Left hindlimb (tissue), 1 donor: ENCODE measurements at places on chromosomes 12 and 14.

DNA sequence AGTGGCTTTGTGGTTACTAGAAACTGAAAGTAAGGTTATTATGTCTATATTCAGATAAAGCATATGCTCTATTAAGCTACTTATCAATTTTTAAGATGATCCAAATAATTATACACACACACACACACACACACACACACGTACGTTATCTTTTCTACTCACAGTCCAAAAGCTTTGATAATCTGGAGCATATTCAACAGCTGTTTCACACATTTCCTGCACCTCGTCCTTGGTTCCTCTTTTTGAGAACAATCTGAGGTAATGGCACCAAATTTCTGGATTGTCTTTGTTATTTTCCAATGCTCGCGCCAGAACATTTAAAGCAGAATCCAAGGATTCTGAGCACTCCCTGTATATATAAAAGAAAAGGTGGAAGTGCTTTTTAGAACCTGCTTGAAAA is 37.5 kb downstream of the ZFC3H1 start:
- no peak for DNase-seq

GRCh38 chr12:121849665-121850064 is 9.0 kb downstream of the HPD start:
- DNase-seq = no peak

- DNase-seq = no peak
These were observed 37.3 kb upstream of the E2F7 start for GRCh38 chr12:77102691-77103090.

GRCh38 chr14:104274806-104275205 is 136.4 kb downstream of the KIF26A start:
- DNase-seq = peak; percentile 9

- no peak for DNase-seq
These were observed 527.3 kb downstream of the SNAPC1 start for GRCh38 chr14:62289471-62289870.

DNA sequence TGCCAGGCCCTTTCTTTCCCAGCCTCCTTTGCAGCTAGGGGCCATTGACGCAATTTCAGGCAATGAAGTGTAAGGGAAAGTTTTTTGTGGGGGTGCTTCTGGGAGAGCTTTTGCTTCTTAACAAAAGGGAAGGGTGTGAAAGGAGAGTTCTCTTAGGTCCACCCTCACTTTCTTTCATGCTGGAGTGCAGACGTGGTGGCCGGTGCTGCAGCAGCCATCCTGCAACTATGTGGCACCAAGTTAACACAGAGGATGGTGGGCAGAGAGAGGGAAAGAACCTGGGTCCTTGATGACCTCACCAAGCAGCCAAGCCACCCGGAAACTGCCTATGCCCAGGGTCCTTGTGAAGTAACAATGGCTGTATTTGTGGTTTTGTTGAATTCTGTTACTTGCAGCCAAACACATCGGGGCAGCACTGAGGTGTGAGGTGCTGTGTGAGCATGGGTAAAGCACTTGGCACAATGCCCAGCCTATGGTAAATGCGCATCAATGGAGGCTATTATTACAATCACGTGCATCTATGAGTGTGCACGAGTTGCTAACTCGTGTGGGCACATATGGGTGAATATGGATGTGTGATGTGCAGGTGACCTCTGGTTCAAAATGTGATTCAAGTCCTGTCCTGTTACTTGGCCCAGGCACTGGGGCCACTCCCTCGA is 122.6 kb downstream of the CALM1 start:
- DNase-seq = no peak

- peak; percentile 78 for DNase-seq
These were observed 666 bp downstream of the FMNL3 start for GRCh38 chr12:49706351-49707127.
